COLO829 (cell line): ENCODE measurements at places on chromosomes 5 and 9.

DNA sequence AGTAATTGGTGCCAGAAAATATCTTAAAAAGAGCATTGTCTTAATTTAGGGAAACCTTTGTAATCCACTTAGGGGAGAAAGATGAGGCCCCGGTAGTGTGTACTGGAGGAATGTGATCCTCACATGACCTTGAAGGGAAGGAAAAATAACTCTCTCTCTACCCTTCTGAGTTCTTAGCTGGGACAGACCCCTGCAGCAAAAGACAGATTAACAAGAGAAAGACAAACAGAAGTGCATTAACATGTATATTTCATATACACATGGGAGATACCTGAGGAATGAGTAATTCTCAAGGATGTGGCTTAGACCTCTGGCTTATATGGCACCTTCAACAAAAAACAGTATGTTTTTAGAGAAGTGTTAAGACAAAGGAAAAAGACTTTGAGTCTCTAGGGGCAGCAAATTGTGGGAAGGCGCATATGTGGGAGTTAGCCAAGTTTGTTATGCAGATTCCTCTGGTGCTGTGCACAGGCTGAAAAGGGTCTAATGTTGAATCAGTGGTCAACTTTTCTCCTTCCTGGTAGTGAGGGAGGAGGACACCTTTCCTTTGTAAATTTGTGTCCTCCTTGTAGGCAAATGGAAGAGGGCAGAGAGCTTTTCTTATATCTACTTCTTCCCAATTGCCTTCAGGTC is 138.8 kb downstream of the LRRC70 start:
- DNase-seq = no peak

GRCh38 chr5:174384509-174384947 is 339.0 kb downstream of the NSG2 start:
- DNase-seq = no peak

GRCh38 chr9:129590466-129590865 is 30.4 kb downstream of the C9orf50 start:
- no peak for DNase-seq

GRCh38 chr9:109020581-109021511 is 7.5 kb upstream of the CTNNAL1 start:
- DNase-seq = no peak

DNA sequence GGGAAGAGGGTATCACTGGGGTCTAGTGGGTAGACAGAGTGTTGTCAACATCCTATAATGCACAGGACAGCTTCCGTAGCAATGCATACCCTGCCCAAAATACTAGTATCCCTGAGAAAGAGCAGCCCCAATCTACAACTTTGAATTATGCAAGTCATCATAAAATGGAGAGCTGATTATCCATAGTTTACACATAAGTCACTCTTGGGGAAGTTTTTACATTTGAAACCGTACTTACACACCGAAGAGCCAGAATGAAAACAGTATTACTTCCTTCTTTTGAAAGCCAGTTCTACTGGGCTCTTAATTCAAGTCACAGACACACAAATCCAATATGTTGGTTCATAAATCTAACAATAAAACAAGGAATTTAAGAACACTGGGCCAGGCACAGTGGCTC is 21.6 kb downstream of the RNF145 start:
- no peak for DNase-seq

- DNase-seq = no peak
Observed at GRCh38 chr5:1172007-1172581, 29.3 kb upstream of the SLC6A19 start.

GRCh38 chr5:15615859-15616258 is 115.9 kb downstream of the FBXL7 start:
- no peak for DNase-seq

DNA sequence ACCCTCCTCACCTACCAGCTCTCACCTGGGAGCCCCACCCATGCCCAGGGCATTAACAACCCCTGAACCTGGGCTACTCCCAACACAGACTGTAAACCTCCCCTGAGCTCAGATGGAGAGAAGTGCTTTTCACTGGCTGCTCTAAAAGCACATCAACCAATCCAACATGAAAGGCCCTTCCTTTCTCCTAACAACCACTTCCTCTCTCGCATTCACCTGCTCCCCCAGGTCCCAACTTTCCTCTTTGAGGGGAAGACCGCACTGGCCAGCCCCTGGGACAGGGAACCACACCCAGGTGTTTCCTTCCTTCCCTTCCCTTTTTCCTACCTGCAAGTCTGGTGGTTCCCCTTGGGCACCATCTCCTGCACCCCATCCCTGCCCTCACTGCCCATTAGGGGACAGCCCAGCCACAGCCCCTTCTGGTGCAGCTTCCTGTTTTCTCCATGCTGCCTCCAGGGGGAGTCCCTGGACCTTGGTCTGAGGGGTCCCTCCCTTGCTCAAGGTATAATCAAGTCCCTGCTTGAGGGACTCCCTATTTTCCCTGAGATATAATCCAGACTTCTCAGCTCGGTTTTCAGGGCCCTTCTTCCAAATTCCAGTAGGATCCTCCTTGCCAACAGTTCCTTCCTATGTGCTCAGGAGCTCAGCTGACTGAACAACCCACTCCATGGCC is 30.5 kb upstream of the DAB2IP start:
- no peak for DNase-seq

- DNase-seq = no peak
Observed at GRCh38 chr5:2633992-2634391, 117.5 kb downstream of the IRX2 start.

- no peak for DNase-seq
Observed at GRCh38 chr5:75716715-75717081, 539 bp downstream of the POC5 start.

- DNase-seq = no peak
Observed at GRCh38 chr5:148823871-148824270, 2.5 kb upstream of the ADRB2 start.
